ENCODE measurements at places on chromosomes 2 and 18.
A peak's percentile ranks its signal among the peaks of the same experiment; 100 is the strongest.

GRCh38 chr2:178836807-178837206 lies 29.6 kb upstream of the TTN start:
- no peak for DNase-seq

DNA sequence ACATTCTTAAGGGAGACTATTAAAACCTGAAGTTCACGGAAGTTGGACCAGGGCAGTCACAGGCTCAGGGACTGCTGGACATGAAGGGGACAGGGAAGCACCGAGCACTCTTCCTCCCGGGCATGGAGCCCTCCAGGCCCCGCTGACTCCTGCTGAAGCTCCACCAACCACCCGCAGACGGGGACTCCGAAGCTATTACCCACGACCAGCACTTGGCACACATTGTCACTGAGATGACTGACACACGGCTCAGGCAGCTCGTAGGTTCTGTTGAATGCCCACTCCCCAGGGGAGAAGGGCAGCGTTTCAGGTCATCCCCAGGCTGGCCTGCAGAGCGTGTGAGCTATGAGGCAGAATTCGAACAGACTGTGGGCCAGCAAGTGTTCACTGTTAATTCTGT lies 234.8 kb downstream of the NDUFA10 start:
- DNase-seq: no peak

GRCh38 chr2:32811696-32812095 lies 135.1 kb upstream of the LTBP1 start:
- DNase-seq: no peak

DNA sequence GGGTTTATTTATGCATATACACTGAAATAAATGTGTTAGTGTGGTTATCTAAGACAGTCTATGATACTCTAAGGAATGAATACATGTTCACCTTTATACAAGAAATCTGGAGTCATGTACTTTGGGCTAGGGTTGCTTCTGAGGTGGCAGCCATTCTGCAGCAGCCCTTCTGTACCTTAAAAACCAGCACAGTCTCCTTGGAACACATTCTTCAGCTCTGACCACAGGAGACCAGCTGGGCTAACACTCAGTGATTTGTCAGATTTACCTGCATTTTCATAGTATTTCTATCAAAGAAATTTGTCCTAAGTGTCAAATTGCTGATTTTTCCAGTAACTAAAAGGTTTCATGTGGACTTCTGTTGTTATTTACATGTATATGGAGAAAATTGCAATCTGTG lies 167.7 kb downstream of the CAMKMT start:
- no peak for DNase-seq

GRCh38 chr2:23199115-23199918 lies 185.7 kb upstream of the KLHL29 start:
- DNase-seq: peak; percentile 11

- DNase-seq: no peak
Measured at GRCh38 chr2:184041077-184041476, 557.3 kb upstream of the ZNF804A start.

DNA sequence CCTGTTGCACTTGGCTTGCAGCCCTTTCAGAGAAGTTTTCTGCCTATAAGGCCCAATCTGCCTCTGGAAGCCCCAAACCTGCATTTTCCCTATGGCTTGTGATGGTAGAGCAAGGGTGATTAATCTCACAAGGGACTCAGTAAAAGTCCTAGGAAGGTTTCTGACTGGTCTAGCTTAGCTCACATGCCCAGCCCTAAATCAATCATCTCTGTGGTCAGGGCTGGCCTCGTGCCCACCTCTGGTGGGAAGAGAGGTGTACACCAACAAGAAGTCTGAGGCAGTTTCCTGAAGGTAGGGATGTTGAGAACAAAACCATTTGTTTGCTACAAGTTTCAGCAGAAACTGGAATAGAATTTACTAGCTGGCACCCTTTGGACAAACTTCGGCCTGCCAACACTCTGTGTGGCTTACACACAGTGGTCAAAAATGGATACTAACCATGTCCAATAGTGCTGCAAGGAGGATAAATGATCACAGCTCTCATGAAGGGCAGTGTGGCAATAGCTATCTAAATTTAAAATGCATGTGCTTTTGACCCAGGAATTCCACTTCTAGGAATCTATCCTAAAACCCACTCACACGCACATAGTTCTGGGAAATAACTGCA lies 96.4 kb downstream of the EN1 start:
- DNase-seq: peak; percentile 72

DNA sequence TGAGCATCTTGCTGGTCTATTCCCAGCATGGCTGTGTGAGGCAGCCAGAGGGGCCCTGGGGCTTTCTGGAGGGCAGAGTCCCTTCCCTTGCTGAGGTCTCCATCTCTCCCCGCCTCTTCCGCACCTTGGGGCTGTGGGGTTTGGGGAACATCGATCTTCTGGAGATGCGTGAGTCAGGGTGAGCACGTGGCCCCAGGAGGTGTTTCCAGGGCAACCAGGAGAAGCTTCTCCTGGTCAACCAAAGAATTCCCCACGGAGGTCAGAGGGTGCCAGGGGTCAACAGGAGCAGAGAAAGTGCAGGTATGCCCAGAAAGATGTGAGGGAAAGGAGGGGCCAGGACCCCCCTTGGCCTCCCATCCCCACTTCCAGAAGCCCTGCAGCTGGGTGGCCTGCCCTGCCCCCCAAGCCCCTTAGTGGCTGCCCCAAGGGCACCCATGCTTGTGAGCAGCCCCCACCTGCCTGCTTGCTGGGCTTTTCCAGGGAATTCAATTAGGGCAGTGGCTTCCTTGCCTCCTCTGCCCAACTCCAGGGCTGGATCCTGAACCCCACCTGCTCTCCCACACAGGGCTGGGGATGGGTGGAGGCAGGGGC lies 2.8 kb upstream of the PROM2 start:
- DNase-seq: no peak

DNA sequence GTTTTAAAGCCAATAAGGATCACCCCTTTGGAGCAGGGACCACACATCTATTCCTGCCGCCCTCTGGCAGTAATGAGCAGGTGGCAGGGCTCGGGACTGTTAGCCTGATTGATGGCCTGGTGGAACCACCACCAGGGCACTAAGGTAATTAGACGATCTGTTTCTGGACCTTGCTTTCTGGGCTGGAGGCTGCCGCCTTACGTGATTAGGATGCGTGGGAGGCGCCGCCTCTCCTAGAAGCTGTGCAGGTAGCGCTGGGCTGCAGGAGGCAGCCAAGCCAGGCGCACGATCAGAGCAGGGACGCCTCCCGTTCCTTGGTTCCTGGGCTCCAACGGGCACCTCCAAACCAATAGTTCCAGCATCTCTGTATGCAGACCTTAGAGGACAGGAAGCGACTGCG lies 242.6 kb upstream of the RAB12 start:
- no peak for DNase-seq

DNA sequence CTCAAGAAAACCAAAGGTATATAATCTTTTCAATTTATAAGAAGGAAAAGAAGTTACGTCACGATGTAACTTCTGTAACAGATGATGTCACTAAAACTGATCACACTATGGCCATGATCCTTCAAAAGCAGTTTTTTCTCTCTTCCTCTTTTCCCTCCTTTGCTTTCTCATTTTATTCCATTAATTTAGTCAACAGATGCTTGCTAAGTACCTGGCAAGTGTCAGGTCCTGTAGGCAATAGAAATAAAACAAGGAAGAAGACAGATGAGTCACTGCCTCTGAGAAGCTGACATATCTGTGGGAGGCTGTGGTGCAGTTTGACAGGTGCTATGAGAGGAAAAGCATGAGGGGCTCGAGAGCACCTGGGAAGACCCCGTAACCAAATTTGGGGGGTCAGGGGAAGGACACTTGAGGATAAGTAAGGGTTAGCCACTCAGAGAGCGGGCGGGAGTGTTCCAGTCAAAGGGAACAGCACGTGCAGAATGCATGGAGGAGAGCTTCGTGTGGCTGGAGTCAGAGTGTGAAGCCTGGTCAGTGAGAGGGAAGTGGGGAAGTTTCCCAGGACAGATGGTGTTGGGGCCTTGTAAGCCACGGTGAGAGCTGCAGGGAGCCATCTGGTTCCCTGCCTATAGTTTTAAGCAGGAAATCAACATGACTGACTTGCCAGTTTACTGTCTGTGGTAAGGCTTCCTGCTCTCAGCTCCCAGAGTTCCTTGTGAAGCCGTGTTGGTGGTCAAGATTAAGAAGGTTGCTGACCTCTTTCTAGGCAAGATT lies 198.8 kb upstream of the FOSL2 start:
- DNase-seq: no peak

DNA sequence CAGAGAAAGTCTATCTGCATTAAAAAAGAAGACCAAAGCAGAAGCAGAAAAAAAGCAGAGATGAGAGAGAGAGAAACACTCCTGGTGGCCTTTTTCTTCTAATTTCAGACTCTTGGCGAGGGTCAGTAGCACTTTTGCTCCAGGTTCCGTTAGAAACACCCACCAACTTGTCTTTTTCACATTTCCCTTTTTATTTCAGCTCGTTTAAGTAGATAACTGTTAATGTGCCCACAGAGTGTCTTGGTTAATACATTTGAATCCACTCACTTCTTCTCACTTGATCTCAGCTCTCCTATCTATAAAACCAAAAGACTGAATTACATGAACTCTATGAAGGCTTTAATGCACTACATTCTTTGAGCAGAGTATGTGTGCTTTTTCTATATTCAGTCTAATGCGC lies 63.1 kb downstream of the AAK1 start:
- DNase-seq: no peak

DNA sequence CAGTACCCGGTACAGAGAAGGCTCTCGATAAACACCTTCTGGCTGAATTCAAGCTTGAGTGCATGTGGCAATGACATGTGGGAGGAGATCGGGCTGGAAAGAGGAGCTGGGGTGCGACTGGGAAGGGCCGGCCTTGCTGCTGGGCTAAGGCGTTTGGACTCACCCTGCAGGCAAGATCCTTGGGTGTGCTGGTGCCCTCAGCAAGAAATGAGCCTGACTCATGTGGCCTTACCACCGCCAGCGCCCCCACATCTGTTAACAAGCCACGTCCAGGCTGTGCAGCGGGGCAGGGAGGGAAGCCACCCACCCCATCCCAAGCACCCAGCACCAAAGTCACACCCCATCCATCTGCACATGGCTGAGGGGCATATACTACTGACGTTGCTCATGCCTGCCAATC lies 1.3 kb downstream of the HS1BP3 start:
- DNase-seq: no peak

DNA sequence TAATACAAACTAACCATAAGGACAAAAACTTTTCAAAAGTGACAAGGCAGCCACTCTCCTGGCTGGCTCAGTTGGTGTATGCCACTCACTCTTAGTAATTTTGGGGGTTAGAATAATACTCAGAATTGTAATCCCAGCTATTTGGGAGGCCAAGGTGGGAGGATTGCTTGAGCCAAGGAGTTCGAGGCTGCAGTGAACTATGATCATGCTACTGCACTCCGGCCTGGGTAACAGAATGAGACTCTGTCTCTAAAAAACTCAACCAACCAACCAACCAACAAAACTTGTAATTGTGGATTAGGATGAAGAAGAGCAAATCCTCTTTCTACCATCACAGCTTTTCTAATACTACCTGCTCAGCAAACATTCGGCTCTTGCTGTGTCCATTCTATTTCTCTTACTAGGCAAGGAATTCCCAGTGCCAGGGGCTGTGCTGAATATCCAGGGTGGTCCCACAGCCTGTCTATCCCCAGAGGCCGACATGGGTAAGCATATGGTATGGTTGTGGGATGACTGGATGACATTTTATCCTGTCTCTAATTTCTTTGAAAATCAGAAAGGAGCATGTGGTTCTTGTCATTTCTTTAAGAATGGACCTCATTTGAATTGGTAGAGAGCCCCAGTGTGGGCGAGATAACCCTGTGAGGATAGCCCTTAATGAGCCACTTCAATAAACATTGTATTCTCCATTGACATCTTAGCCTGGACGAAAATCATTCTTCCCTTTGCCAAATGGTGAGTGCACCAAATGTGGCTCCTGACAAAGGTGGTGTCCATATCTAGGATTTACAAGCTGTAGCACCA lies 220.1 kb downstream of the MYCN start:
- no peak for DNase-seq

GRCh38 chr2:235763816-235764215 lies 270.0 kb downstream of the AGAP1 start:
- DNase-seq: no peak

- peak; percentile 50 for DNase-seq
Measured at GRCh38 chr2:205776139-205776538, 93.8 kb downstream of the NRP2 start.

- DNase-seq: no peak
Measured at GRCh38 chr2:129276978-129277584, 702.4 kb upstream of the RAB6C start.

GRCh38 chr2:28510184-28510583 lies 14.3 kb downstream of the PLB1 start:
- no peak for DNase-seq

DNA sequence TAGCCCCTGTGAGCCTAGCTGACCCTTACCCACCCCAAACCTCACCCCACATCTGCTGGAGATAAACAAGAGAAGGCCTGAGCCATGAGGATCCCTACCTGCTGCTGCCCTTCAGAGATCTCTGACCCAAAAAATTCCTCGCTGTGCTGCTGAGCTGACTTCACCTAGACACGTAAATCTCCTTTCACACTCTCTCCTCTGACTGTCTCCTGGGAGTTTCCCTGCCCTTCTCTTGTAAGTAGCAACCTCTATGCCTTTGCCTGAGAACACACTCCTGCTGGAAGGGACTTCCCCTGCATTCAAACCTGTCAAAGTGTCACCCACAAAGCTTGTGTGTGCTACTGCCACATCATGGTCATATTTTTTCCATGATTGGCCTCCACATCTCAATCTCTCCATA lies 134.2 kb upstream of the NOL4 start:
- no peak for DNase-seq

DNA sequence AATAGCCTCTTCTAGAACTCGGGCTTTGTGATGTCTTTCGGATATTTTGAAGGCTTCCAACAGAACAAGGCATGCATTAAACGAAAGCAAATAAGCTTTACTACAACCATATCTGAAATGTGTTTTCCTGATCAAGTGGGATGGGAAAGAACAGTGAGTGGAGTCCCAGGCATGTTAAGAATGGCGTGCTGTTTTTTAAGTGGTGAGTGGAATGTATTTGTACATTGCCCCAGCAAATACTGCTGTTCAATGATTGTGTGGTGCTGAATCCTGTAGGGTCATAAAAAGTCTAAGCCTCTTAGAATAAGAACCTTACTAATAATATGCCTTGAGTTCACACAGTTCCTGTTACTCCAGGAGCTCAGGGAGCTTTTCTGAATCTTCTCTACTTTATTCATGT lies 52.5 kb downstream of the POMC start:
- peak; percentile 40 for DNase-seq

DNA sequence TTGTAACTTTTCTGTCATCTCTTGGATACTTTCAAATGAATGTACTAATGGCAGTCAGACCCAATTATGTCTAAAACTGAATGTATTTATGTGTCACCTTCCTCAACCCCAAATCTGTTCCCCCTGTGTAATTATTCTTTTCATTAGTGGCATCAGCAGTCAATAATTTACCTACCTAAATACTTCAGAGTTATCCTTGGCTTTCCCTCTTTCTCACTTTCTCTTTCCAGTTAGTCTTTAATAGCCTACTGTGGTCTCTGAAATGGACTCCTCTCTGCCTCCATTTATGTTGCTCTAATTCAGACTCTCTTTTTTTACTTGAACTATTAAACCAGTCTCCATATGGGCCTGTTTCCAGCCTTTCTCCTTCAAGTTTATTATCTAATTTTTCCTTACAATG lies 21.0 kb downstream of the C18orf63 start:
- DNase-seq: no peak
